ENCODE measurements at places on chromosomes 5 and 9. TPM values are rescaled to one million over a fixed set of nuclear protein-coding genes. Genes with fewer than 3 reads are reported as not detected.

The CKMT2 gene
- total RNA-seq = not detected

DNA sequence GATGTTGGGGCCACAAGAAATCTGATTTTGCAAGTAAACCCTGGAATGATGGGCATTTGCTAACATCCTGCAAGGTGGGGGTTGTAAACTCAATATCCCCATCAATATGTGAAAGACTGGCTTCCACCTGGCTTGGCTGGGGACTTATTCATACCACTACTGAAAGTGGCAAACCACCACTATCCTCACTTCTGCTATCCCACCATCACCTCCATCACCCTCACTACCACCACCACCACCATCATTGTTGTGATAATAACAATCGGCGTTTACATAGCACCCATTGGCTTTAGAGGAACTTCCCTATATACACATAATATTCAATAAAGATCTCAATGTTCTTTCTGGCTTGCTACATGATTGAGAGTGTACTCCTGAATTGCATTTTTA is 224.7 kb upstream of the DAP start:
- no peak for ATAC-seq

The ARL14EPL gene
- not detected for total RNA-seq

The IFNA2 gene
- total RNA-seq = not detected

- ATAC-seq = no peak
Observed at GRCh38 chr9:36445800-36446361, 45.8 kb upstream of the RNF38 start.

DNA sequence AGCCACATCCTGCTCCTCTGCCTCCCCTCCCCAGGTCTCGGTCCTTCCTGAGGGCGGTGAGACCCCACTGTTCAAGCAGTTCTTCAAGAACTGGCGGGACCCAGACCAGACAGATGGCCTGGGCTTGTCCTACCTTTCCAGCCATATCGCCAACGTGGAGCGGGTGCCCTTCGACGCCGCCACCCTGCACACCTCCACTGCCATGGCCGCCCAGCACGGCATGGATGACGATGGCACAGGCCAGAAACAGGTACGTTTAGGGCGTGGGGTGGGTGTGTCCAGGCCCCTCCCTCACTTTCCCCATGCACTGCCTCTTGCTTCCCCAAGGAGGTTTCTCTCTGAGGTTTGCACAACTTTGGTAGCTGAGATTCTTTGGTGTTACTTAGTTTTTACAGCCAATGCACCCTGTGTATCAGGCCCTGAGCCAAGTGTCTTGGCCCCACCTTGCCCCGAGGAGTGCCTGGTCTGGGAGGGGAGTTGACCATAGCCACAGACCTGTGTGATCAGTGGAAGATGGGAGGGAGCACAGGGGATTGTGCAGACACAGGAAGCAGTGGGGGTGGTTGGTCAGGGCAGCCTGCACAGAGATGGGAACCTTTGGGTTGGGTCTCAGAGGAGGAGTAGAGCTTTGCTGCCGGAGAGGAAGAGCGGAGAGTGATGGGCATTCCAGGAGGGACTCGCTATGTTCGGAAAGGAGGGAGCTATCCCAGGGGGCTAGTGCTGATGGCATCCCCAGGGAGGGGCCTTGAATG is 50.8 kb downstream of the GSN start:
- no peak for ATAC-seq

DNA sequence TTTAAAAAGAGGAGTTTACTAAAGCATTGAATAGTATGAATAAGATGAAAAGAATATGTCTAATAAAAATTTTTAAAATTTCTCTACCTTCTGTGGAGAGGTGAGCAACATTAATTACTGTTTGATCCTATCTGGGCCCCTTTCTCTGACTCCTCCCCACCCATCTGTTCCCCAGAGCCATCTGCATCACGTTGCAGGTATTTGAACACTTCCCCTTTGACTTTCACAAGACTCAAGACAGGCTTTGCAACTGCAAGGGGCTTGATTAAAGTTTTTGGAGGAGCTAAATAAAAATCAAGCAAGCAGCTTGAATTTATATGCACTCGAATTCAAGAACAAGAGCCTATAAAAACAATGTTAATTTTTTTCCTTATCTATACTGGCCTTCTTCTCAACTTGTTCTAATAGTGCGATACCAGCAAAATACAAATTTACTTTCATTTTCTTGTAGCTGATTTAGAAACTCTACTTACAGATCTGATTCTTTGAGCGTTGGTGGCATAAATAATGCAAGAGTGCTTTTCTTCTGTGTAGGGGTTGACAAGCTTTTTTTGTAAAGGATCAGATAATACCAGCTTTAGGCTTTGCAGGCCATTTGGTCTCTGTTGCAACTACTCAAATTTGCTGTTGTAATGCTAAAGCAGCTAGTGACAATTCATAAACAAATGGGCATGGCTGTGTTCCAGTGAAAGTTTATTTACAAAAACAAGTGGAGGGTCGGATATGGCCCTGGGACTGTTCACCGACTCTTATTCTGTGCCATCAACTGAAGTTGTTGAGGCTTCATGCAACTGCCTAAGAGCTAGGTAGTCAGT is 21.2 kb downstream of the TXNDC8 start:
- ATAC-seq = no peak

GRCh38 chr9:95970317-95970716 is 94.8 kb downstream of the ERCC6L2 start:
- no peak for ATAC-seq

The LIFR gene
- total RNA-seq = 0.16 TPM

DNA sequence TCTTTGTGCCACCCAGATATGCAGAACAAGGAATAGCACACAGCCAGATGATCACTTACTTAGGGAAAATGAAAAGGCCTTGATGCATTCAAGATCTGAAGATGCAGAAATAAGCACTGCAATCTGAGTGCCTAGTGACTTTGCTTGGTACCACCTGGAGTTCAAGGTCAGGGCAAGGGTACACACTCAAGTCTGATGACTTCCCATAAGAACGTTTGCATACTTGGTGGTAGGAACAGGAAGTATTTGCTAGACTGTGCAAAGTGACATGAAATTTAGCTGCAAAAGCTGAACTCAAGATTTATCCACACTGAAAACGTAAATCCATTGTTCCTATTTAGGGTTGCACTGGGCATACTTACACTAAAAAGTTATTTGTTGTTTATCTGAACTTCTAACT is 177.1 kb downstream of the PIK3R1 start:
- ATAC-seq = no peak

DNA sequence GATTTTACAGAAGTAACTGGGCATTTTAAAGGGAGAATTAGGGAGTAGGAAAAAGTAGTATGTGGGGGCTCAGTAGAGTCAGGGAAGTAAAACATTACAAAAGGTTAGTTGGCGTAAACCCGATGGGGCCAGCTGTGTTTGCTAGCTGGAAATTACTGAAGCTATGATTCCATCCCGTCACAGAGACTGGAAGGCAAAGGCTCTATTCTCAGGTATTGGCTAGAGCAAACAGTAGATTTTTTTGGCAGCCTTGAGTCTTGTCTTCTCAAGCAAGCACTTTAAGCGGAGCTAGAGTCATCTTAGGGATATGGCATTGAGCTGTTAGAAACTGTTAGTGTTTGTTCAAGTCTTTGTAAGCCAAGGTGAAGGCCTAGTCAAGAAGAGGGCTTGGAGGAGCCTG is 121.5 kb downstream of the PAM start:
- no peak for ATAC-seq

GRCh38 chr5:111738118-111738517 is 18.9 kb downstream of the NREP start:
- no peak for ATAC-seq

The OR1L4 gene
- total RNA-seq = not detected
